ENCODE measurements at places on chromosomes 4 and X. TPM values are rescaled to one million over a fixed set of nuclear protein-coding genes. Genes with fewer than 3 reads are reported as not detected.

The OPRPN gene
- not detected for polyA plus RNA-seq

The CT83 gene
- polyA plus RNA-seq: not detected

The ATP2B3 gene
- 0.03 TPM for polyA plus RNA-seq

The JAKMIP1 gene
- polyA plus RNA-seq: not detected

The SAGE1 gene
- not detected for polyA plus RNA-seq

The ZGRF1 gene
- polyA plus RNA-seq: 2.2 TPM

The EDNRA gene
- polyA plus RNA-seq: 3.8 TPM

The MEPE gene
- not detected for polyA plus RNA-seq

The LNX1 gene
- polyA plus RNA-seq: 0.19 TPM

The SLC9A6 gene
- 5.2 TPM for polyA plus RNA-seq

The SAT1 gene
- polyA plus RNA-seq: 92.8 TPM

The USO1 gene
- 48.1 TPM for polyA plus RNA-seq

The CTSO gene
- polyA plus RNA-seq: 3.9 TPM

The NHSL2 gene
- 0.75 TPM for polyA plus RNA-seq

The ACOX3 gene
- 15.2 TPM for polyA plus RNA-seq

The DRP2 gene
- polyA plus RNA-seq: 7.9 TPM

The PDLIM3 gene
- polyA plus RNA-seq: 6.8 TPM

The LDB2 gene
- 67.9 TPM for polyA plus RNA-seq

The ZNF185 gene
- 6.2 TPM for polyA plus RNA-seq

The PDE5A gene
- polyA plus RNA-seq: 71.5 TPM

The ITIH6 gene
- polyA plus RNA-seq: not detected

The GRIA2 gene
- polyA plus RNA-seq: not detected

The DIPK2B gene
- not detected for polyA plus RNA-seq

The SPANXC gene
- polyA plus RNA-seq: not detected

The N4BP2 gene
- 0.84 TPM for polyA plus RNA-seq

The GLRA3 gene
- not detected for polyA plus RNA-seq

The RS1 gene
- not detected for polyA plus RNA-seq

Data from IMR-90 (cell line).